ENCODE measurements at places on chromosomes 4 and X. TPM values are rescaled to one million over a fixed set of nuclear protein-coding genes. Genes with fewer than 3 reads are reported as not detected.

The EFHC2 gene
- 0.28 TPM for total RNA-seq

The CXCL1 gene
- 70.6 TPM for total RNA-seq

The DDIT4L gene
- 5.9 TPM for total RNA-seq

The HSFX2 gene
- total RNA-seq = 0.14 TPM

The P2RY10 gene
- not detected for total RNA-seq
